ENCODE measurements at places on chromosomes 6 and 20.

- no peak for DNase-seq
Measured at GRCh38 chr6:6717953-6718352, 129.4 kb downstream of the LY86 start.

- no peak for DNase-seq
Measured at GRCh38 chr6:15614277-15614676, 48.6 kb downstream of the DTNBP1 start.

- DNase-seq, result no peak
Measured at GRCh38 chr6:115194981-115195638, 852.3 kb upstream of the HS3ST5 start.

DNA sequence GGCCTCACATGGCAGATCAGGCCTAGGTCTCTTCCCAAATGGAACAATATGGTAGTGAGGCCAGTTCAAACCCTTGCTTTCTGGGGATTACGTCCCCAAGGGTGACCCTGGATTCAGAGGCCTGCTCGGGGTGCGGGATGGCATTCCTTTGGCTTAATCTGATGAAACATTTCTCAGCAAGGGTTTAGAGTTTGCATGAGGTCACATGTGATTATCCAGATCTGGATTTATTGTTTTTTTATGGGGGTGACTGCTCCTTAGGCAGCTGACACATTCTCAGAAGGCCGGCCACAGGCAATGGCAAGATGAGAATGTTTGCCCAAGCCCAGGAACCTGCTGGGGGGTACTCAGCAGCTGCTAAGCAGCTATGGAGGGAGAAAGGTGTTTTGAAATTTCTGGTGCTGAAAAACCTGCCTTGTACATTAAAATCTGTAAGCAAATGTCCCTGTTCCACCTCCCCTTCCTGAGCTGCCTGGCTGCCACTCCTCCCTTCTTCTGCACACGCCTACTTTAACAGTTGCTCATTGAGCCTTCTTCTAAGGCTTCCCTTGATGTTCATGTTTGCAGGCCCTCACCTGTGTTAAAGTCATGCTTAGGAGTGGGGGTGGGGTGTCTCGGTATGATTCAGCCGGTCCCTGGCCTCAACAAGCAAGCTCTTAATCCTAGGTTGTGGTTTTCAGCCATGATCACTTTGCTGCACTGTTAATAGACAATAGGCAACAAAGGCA is 37.9 kb upstream of the FUCA2 start:
- DNase-seq, result no peak

DNA sequence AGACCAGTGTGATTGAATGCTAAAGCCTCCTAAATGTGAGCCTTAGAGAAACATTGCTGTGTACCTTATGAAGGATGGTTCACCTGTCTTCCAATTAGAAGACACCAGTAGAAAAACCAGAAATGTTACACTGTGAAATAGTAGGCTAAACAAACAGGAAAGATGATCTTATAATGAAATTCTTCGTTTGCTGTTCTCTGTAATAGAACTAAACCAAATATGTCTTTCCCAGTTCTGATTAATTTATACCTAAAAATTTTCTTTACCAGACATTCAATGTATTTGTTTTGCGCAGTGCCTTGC is 114.8 kb downstream of the RTN4IP1 start:
- no peak for DNase-seq

All from germinal center (tissue), 1 donor.